ENCODE measurements at places on chromosomes 3 and 15.

GRCh38 chr3:66001626-66002025 is 37.1 kb downstream of the MAGI1 start:
- no peak for DNase-seq

- DNase-seq: no peak
Observed at GRCh38 chr3:152943645-152944044, 108.7 kb downstream of the P2RY1 start.

DNA sequence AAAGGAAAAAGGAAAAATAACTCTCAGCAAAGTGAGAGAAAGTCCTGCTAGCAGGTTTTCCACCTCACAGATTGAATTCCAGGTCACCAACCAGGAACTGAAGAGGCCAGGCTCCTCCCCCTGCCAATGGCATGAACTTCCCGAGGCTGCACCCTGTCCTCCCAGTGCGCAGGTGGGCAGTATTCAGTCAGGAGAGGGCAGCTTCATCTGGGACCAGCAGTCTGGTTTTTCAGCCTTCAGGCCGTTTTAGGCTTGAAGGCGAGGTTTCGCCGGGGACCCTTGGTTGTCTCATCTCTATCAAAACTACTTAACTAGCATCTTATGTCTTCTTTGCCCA is 41.2 kb downstream of the TRAT1 start:
- DNase-seq: no peak

DNA sequence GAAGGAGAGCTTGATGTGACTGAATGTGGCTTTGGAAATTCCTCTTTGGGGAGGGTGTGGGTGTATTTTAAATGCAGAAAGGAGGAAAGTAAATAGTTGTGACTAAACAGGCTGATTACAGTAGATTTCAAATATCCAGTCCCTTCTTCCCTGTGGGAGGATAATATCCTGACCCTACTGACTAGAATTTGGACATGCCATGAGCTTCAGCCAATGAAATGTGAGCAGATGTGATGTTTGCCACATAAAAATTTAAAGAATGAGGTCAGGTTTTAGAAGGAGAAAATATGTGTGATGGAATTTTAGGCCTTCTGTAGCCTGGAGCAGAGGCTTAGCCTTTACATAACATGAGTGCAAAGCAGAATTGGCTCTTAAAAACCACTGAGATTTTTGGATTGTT is 1218.9 kb downstream of the ROBO2 start:
- no peak for DNase-seq

DNA sequence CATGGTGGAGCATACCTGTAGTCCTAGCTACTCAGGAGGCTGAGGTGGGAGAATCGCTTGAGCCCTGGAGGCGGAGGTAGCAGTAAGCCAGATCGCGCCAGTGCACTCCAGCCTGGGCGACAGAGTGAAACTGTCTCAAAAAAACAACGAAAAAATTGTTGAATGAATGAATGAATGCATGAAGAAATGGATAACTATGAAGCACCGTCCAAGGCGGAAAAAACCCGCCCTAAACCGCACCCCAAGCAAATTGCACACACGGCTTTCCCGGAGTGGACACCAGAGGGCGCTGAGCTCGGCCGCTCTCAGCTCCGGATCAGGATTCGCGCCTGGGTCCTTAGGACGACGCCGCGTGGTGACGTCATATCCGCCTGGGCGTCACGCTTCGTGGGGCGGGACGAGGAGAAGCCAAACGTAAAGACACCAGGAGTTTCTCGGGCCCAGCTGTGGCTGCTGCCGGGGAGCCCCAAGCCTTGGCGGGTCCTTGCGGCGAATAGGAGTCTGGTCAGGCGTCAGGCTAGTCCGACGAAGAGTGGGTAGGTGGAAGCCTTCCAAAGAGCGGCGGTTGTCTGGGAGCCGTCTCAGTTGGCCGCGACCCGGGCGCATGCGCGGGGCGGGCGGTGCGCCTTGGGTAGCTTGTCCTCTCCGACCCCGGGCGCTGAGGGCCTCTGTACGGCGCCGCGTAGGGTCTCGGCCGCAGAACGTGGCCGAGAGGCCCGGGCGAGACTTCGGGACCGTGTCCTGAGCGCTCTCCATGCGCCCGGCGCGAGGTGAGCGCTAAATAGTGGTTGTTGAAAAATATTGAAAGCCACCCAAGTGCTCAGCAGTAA is at the start of the genes HTD2 and RPP14:
HTD2 (plus strand) TSS at position 639 of the 830 bp plus-strand sequence. CDS start 11,094 bp downstream, outside the sequence.
RPP14 (plus strand) TSS at position 364 of the 830 bp plus-strand sequence. CDS start 4,085 bp downstream, outside the sequence.
- DNase-seq: peak; percentile 96

- no peak for DNase-seq
Observed at GRCh38 chr3:184993394-184993793, 159.5 kb downstream of the C3orf70 start.

DNA sequence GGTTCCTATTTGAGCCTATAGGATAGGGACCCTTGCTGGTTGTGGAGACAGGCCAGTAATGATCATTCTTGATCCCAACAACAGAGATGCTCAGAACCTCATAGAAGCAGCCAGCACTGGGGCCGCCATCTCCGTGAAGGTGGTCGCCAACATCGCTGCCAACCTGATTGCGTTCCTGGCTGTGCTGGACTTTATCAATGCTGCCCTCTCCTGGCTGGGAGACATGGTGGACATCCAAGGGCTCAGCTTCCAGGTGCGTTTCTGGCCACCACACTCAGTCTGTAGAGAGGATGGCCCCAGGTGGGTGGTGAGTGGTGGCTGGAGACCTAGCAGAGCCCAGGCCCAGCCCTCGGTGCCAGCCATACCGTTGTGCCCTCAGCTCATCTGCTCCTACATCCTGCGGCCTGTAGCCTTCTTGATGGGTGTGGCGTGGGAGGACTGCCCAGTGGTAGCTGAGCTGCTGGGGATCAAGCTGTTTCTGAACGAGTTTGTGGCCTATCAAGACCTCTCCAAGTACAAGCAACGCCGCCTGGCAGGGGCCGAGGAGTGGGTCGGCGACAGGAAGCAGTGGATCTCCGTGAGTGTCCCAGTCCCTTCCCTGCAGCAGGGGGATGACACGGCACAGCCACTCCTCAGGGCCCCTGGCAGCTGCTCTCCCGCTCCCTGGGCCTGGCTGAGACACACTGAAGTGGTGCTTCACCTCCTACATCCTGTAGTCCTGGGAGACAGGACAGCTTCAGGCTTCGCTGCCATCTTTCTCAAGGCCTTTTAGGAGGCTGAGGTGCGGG is 46.5 kb upstream of the PDE8A start:
- DNase-seq: no peak

DNA sequence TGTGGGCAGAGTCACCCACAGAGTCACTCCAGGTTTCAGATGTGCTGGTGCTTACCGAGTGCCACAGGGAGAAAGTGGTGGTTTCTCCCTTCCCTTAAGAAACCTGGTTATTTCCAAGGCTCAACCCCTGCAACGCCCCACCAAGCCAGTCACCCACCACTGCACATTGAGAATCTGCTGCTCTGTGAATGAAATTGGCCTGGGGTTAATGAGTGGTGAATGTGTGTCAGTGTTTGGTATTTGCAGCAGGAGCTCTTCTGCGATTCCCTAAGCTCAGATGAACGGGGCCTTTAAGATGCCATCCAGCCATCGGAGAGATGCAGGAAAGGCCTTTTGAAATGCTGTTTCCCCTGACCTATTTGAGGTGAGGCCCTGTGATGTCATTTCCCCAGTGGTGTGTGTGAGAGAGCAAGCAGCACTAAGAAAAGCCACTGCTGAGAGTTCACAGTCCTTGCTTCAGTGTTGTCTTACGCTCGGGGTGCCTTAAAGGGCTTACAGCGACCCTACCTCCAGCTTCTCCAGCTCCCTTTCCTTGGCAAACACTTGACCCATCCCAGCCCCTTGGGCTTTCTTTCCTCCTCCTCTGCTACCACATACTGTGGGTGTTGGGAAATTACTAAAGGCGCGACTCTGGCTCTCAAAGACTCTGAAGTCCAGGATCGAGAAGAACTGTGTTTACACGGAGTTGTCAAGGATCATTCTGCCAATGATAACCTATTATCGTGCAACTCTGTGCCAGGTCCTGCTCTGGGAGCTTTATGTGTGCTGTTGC is 68.9 kb downstream of the SMAD3 start:
- peak; percentile 46 for DNase-seq

GRCh38 chr3:192106543-192106942 is 620.8 kb downstream of the FGF12 start:
- no peak for DNase-seq

- DNase-seq: no peak
Observed at GRCh38 chr3:43317461-43318316, 31.3 kb downstream of the SNRK start.

- DNase-seq: no peak
Observed at GRCh38 chr15:60417112-60417511, 19.3 kb upstream of the ANXA2 start.

DNA sequence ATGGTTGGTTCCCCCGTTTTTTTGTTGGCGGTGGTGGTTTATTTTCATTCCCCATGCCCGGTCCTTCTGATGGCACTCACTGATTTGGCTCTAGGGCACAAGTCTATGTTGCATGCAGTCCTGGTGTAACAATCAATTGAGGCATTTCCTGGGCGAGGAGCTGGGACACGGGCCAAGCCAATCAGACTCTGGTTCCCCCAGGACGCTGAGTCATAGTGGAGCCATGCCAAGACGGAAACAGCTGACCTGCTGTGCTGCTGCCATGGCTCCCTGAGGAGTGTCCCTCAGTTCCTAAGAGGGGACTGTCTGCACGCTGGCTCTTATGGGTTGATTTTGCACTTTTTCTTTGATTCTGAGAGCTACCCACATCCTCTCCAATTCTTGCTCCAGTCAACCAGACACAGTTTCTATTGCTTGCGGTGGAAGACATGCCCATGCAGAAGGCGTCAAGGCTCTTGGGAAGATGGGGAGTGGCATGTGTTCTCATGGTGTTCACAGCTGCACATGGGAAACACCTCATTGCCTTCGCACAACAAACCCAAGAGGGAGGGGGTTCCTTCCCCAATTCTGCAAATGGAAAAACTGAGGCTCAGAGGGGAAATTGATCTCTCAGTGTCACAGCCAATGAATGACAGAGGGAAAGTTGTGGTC is 28.3 kb upstream of the ALDH1L1 start:
- no peak for DNase-seq

Measured in T-helper 1 cell (primary cell).